Retinal pigment epithelial cell (primary cell): ENCODE measurements at places on chromosomes 16 and 17.

DNA sequence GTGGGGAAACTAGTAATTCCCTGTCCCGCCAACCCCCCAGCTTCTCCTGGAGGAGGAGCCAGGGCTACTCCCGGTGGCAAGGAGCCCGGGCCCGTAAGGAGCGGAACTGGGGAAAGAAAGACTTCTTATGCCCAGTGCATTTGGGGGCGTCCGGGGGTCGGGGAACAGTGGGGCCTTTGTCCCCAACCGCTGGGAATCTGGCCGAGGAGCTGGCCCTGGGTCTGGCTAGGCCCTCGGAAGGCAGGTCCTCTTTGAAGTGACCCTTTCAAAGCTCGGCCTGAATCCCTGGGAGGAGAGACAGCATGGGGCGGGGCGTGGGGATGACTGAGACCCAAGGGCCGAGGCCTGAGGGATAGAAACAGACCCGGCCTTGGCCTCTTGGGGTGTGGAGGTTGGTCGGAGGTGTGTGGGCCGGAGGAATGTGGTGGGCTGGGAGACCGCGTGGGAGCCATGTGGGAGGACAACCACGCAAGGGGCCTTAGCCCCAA lies 6.0 kb downstream of the ARHGAP23 start:
- DNase-seq = no peak

- peak; percentile 69 for DNase-seq
These were observed 7.4 kb upstream of the ABR start for GRCh38 chr17:1186923-1187771.

- DNase-seq = no peak
These were observed 14.9 kb downstream of the ENPP7 start for GRCh38 chr17:79745641-79746105.

DNA sequence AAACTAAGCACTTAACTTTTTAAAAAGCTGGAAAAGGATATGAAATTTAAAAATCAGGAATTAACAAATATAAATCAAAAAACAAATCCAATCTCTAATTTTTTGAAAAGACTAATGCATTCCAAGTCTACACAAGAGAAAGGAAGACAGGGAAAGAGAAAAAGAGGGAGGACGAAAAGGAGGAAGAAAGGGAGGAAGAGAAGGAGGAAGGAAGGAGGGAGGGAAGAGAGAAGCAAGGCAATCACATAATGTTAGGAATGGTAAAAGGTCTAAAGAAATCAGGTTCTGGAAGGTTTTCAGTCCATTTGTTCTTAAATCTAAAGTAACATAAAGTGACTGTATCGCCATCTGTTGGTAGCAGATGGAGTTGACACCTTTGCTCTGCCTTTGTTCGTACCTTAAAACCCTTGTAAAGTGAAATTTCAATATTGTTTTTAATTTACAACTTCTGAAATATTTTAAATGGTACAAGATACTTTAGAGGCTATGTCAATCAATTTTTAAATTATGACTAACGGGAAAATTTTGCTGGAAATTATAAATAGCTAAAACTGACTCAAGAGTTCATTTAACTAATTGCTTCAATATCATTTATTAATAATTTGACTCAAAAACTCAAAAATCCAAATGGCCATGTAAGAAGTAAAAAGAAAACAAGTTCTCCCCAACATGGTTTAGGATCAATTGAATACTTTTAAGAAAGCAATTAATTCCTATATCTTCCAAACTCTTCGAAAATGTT lies 20.4 kb upstream of the CDYL2 start:
- DNase-seq = peak; percentile 25

DNA sequence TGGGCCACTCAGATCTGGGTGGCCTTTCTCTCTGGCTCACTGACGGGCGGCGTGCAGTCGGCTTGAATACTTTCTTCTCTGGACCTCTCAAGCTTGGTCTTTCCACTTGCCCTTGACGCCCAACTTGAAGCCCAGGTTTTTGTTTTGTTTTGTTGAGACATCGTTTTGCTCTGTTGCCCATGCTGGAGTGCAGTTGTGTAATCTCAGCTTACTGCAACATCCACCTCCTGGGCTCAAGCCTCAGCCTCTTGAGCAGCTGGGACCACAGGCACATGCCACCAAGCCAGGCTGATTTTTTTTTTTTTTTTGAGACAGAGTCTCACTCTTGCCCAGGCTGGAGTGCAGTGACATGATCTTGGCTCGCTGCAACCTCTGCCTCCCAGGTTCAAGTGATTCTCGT lies 22.7 kb upstream of the KIF19 start:
- no peak for DNase-seq

DNA sequence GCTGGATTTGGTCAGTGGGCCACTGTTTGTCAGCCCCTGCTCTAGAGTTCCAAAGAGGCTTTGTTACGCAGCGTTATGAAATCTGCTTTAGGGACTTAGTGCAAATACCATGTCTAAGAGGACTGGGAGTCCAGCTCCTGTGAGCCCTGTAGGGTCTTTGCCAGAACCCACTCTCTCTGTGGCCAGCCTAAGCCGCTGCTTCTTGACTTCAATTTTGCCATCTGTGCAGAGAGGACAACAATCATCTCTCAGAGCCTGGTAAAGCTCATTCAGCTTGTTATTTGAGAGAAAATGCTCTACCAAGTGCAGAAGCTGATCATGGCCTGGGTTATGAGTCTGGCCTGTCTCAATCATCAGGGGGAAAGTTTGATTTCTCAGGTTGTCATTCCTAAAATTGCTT lies 17.9 kb downstream of the CA10 start:
- DNase-seq = no peak

DNA sequence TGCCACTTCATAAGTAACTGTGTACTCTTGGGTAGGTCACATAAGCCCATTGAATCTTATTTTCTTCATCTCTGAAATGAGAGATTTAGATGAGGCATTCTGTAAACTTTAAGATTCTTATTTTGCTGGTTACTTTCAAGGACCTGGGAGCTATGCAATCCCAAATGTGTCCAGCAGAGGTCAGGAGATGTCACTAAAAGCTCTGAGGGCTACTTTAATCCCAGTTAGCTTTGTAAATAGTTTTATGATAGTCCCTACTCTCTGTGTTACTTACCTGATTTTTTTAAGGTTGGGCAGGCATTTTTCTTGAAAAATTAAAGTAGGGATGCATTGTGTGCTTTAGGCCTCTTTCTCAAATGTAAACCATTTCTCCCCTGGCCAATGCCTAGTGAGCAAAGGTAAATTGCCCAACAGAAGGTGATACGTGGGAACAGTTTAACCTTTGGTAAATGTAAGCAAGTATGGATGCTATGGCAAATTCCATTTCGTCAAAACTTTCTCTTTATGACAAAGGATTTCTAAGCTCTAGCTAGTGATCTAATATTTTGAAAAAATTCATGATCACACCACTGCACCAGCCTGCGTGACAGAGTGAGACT lies 57.1 kb upstream of the WSB1 start:
- DNase-seq = no peak

DNA sequence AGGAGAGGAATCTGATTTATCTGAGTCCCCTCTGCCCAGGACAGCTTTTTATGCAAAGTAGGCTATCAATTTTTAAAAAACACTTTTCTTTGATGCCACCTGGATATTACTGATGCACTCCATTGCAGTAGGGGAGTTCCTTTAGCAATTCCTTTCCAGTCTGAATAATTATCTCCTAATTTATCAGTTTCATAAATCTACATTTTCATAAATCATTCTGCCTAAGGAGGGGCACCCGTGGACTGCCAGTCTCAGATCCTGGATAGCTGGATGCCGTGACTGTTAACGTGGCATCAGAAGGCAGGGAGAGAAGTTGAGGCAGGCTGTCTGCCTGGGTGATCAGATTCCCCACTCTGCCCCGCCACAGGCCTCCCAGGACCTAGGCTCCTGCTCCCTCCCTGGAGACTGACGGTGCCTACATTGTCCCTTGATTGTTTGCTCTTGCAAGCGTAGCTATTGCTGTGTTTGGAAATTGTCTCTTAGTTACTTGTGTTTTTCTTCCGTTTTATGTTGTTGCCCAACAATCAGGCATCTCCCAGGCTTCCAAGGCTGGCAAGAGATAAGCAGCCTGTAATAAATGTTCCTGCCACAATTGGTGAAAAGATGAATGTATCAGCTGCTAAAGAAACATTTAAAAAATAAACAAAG lies 75.2 kb downstream of the KATNIP start:
- no peak for DNase-seq

GRCh38 chr16:4313563-4314531 lies 2.0 kb upstream of the GLIS2 start:
- no peak for DNase-seq

GRCh38 chr17:57337390-57337789 lies 81.1 kb downstream of the MSI2 start:
- DNase-seq = no peak

DNA sequence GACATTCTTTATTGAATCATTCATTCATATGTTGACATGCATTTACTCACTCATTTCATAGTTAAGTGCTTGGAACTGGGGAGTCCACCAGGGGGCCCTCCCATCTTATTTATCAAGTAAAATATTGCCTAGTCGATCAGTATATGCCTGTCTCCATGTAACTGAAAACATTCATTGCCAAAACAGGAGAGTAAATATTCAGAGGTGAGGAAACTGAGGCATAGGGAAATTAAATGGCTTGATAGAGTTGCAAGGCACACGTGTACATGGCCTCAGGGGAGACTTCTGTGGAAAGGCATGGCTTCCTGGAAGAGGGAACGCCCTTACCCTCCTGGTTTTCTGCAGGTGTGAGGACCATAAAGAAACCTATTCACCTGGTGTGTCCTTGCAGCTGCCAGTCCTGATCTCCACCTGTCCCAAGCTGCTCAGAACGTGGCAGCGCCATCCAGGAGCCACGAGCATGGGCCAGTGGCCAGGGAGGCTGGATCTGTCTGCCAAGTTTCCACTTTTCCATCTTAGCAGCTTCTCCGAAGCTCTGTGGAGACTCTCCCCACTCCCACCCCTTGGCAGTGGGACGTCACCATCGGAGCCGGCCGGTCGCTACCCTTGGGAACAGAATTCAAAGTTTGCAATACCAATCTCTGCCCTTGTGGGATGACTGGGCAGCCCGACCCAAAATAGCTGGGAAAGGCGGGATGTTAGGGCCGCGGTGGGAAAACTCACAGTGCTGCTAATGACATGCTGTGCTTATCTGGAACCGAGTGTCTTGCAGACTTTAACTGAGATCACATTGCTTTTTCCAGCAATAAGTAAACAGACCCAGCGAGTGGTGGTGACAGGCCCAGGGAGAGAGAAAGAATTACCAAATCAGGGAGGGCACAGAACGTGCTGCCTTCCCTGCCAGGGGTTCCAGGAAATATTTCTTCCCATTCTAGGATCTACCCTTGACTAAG lies 4.1 kb upstream of the C1QTNF1 start:
- no peak for DNase-seq

- DNase-seq = no peak
These were observed 191.8 kb upstream of the CHMP6 start for GRCh38 chr17:80799538-80800480.
